AG04449 (cell line): ENCODE measurements at places on chromosomes 5 and 9.

DNA sequence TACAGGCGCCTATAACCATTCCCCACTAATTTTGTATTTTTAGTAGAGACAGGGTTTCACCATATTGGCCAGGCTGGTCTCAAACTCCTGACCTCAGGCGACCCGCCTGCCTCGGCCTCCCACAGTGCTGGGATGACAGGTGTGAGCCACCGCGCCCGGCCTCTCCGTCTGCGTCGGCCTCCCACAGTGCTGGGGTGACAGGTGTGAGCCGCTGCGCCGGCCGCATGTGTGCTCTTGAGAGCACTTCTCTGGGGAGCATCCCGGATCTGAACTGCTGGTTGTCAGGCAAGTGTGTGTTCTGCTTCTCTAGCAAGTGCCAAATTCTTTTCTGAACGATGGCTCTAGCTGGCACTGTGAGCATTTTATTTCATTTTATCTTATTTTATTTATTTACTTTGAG is 3.7 kb upstream of the ENTPD2 start:
- DNase-seq, result no peak

GRCh38 chr9:108022246-108022935 is 532.8 kb upstream of the KLF4 start:
- DNase-seq, result no peak

DNA sequence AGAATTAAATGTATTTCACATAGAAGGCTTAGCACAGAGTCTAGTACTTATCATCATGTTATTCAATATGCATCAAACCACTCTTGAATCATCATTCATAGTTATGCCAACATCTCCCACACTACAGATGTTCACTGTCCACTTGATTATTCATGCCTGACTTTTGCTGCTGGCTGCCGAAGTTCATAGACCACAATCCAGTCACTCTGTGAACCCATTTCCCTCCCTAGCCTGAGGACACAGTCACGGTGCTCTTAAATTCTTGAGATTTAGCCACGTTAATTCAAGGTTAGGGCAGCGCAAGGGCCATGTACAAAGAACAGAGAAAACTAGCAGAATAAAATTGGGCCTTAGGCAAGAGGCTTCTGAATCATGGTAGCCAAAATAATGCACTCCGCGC is 32.4 kb downstream of the ABCA1 start:
- no peak for DNase-seq

DNA sequence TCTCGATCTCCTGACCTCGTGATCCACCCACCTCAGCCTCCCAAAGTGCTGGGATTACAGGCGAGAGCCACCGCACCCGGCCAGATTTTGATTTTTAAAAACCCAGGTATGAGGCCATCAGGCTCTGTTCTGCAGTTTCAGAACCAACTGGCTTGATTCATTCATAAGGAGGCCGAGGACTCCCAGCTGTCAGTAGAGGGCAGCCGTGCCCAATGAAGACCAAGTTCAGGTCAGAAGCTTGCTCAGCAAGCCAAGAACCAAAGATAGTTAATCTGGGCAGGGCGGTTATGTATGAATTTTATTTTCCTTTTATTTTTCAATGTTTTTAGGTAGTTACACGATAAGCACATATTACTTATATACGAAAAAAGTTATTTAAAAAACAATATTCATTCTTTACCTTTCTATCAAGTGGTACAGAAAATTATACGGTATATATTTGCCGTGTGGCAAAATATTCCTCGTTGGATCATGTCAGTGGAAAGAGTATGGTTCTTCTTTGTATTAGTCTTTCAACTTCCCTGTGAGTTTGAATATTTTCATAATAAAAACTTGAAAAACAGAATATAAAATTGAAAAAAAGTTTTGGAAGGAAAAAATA is 18.0 kb downstream of the MGAT1 start:
- DNase-seq, result peak; percentile 46

- no peak for DNase-seq
Observed at GRCh38 chr9:61665829-61666228, 476.0 kb downstream of the SPATA31A7 start.

GRCh38 chr5:158914008-158915000 is 185.4 kb downstream of the EBF1 start:
- no peak for DNase-seq

- DNase-seq, result no peak
Observed at GRCh38 chr5:158485604-158486081, 614.1 kb downstream of the EBF1 start.

- DNase-seq, result no peak
Observed at GRCh38 chr5:125657936-125658335, 765.3 kb upstream of the GRAMD2B start.

DNA sequence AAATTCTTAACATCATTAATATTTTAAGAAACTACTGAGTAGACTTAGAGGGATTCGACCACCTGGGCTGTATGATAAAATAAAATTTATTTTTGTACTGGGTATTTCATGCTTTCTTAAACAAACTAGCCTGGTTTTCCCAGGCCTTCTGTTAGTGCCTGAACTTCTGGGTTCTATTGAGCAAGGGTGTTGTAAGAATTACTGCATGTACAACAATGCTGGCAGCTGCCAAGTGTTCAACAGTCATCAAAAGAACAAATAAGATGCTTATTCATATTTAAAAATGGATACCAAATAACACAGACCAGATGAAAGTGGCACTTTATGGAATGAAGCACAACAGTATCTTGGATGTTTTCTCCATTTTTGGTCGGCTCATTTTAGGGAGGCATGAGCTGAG is 123.2 kb upstream of the FBXL7 start:
- DNase-seq, result no peak

- no peak for DNase-seq
Observed at GRCh38 chr5:81204205-81204604, 28.9 kb upstream of the CKMT2 start.

- DNase-seq, result no peak
Observed at GRCh38 chr5:115428676-115429075, 115.9 kb downstream of the FEM1C start.

- no peak for DNase-seq
Observed at GRCh38 chr9:21810388-21810787, 8.0 kb downstream of the MTAP start.

GRCh38 chr5:97838214-97838613 is 655.2 kb upstream of the RIOK2 start:
- peak; percentile 74 for DNase-seq

DNA sequence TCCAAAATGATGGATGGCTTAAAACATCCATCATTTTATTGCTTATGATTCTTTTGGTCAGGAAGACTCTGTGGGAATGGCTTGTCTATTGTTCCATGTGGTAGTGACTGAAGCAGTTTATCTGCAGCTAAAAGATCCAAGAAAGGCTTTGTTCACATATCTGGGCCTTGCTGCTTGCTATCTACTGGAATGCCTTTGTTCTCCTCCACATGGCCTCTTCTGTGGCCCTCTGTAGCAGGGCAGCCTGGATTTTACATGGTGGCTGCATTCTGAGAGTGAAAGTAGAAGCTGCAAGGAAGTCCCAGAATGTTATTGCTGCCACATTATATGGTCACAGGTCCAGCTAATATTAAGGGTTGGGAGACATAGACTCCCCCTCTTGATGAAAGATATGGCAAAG is 35.1 kb downstream of the DMXL1 start:
- DNase-seq, result no peak

DNA sequence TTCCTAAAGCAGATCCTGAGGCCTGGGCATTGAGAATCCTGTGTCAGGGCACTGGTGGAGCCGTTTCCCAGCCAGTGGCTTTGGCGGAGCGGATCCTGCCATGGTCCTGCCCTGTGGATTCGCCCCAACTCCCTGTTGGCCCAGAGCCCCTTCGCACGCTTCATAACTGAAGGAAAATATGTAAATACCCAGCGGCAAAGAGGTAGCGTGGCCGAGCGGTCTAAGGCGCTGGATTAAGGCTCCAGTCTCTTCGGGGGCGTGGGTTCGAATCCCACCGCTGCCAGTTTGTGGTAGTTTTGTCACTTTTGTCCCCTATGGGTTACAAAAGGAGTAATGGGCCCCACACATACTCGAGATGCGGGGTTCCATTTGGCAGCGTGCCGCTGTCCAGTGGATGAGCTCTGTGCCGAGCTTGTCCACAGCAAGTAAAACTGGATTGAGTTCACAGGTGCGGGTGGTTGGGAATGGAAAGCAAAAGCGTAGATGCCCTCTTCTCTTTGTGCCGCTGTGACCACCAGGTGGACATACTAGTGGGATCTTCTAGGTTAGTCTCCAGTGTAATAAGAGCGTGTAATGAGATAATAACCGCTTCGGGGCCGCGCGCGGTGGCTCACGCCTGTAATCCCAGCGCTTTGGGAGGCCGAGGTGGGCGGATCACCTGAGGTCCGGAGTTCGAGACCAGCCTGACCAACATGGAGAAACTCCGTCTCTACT is 17.3 kb downstream of the TRIM7 start:
- no peak for DNase-seq

GRCh38 chr9:35696520-35697215 is 6.9 kb upstream of the TPM2 start:
- DNase-seq, result no peak

DNA sequence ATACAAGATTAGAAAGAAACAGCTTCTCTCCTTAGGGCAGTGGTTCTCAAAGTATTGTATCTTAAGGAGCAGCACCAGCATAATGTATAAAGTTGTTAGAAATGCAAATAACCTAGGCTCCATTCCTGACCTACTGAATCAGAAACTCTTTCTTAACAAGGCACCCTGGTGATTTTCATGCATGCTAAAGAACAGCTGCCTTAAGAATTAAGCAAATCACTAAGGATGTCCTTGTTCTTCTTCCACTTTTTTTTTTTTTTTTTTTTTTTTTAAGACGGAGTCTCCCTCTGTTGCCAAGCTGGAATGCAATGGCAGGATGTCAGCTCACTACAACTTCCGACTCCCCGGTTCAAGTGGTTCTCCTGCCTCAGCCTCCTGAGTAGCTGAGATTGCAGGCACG is 1095.2 kb upstream of the EDIL3 start:
- DNase-seq, result no peak

DNA sequence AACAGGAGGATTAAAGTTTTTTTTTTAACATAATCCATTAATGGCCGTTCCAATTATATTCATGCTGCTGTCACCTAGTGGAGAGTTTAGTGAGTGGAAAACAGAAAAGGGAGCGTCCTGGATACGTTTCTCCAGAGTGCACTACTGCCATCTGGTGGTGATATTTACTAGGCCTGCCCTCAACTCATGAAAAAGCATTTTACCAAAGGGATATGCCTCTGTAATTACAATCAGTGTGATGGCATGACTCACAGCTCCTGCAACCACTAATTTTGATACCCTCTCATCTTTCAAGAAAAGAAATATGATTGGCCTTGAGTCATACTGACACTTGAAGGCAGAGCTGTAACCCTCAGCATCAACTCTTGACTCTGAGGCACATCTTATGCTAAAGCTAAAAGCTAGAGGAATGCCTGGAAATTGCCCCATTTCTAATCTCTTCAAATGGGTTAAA is 20.1 kb downstream of the MINAR2 start:
- peak; percentile 49 for DNase-seq

DNA sequence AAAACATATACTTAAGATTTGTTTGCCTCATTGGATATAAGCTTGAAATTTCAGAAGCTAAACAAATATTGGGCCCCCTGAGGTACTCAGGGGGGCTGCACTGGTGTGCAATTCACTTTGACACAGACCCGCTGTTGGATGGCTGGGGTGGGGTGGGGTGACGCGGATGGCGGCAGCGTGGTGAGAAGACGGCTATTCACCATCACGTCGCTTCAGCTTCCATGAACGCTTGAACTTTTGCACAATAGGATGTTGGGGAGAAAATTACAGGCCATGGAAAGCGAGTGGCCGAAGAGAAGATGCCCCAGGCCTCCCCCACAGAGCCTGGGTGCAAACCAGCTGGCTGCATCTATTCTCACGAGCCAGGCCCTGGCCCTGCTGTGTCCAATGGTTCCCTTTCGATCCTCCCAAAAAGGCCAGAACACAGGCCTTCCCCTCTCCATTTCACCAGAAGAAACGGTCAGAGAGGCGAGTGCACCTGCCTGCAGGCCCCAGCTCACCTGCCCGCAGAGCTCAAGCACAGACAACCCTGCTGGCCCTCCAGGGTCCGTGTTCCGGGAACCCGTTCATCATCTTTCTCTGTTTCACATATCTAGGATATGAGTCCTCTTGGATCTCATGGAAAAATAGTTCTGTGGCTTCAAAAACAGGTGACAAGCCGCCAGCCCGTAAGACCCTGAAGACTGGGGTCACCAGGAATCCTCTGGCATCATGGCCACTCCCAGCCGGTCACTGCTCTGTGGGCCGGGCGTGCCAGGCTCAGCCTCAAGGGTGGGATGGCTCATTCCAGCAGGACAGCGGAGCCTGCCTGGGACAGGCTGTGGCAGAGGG is 46.8 kb upstream of the SARDH start:
- no peak for DNase-seq

DNA sequence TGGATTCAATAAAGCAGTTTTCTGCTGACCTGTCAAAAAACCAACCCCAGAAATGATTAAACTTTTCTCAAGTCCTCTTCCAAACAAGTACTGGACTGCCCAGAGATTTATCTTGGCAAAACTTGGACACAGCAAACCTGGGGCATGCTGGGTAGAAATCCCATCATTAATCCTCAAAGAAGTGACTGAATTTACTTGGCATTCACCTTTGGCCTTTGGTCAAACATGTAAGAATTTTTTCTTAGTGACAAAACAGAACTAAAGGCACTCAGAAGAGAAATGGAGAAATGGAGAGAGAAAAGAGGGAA is 248.6 kb upstream of the NREP start:
- no peak for DNase-seq
